ENCODE measurements at places on chromosomes 6 and 20. TPM values are rescaled to one million over a fixed set of nuclear protein-coding genes. Genes with fewer than 3 reads are reported as not detected.

Gene PSMB9
- 41.1 TPM for total RNA-seq

Gene GSS
- total RNA-seq, result 17.5 TPM

Gene UNC5CL
- 1.6 TPM for total RNA-seq

Gene HS3ST5
- total RNA-seq, result 1.9 TPM

Gene AGPAT4
- total RNA-seq, result 25.7 TPM

Gene HLA-DRB5
- 56.6 TPM for total RNA-seq

Gene TBC1D20
- 32.5 TPM for total RNA-seq

Gene FGD2
- 19.7 TPM for total RNA-seq

Gene EEF1E1
- total RNA-seq, result 13.2 TPM

Gene TCP11
- total RNA-seq, result not detected

Gene PRELID3B
- total RNA-seq, result 30.5 TPM

Gene PIM1
- 50.9 TPM for total RNA-seq

Gene FAM209B
- not detected for total RNA-seq

Gene ATF6B
- total RNA-seq, result 88.4 TPM

Gene ADISSP
- total RNA-seq, result 25.7 TPM

Gene PIGU
- total RNA-seq, result 28.2 TPM
